Pulmonary artery endothelial cell (primary cell): ENCODE measurements at places on chromosomes 3 and 15. TPM values are rescaled to one million over a fixed set of nuclear protein-coding genes. Genes with fewer than 3 reads are reported as not detected.

Gene MUC20
- 0.20 TPM in 1 of 2 replicates, not detected in the other for total RNA-seq

Gene CCDC71
- 16.1 and 20.1 TPM in 2 replicates for total RNA-seq

Gene TTBK2
- total RNA-seq, result 7.6 and 12.3 TPM in 2 replicates

Gene CCRL2
- 5.0 and 6.4 TPM in 2 replicates for total RNA-seq

Gene SCAANT1
- not detected in 2 replicates for total RNA-seq

Gene WDR76
- 18.1 and 22.8 TPM in 2 replicates for total RNA-seq
